Lung (tissue), 17 donors: ENCODE measurements at places on chromosomes 1 and 21.

GRCh38 chr1:113488576-113489177 is 98.4 kb downstream of the MAGI3 start:
- H3K4me3 ChIP-seq: no peak overlapping the region
- no peaks in the 10 kb centered on the region for H3K36me3 ChIP-seq
- DNase-seq: no peak
- no peaks in the 10 kb centered on the region for H3K4me1 ChIP-seq
- no peaks in the 10 kb centered on the region for H3K27me3 ChIP-seq

DNA sequence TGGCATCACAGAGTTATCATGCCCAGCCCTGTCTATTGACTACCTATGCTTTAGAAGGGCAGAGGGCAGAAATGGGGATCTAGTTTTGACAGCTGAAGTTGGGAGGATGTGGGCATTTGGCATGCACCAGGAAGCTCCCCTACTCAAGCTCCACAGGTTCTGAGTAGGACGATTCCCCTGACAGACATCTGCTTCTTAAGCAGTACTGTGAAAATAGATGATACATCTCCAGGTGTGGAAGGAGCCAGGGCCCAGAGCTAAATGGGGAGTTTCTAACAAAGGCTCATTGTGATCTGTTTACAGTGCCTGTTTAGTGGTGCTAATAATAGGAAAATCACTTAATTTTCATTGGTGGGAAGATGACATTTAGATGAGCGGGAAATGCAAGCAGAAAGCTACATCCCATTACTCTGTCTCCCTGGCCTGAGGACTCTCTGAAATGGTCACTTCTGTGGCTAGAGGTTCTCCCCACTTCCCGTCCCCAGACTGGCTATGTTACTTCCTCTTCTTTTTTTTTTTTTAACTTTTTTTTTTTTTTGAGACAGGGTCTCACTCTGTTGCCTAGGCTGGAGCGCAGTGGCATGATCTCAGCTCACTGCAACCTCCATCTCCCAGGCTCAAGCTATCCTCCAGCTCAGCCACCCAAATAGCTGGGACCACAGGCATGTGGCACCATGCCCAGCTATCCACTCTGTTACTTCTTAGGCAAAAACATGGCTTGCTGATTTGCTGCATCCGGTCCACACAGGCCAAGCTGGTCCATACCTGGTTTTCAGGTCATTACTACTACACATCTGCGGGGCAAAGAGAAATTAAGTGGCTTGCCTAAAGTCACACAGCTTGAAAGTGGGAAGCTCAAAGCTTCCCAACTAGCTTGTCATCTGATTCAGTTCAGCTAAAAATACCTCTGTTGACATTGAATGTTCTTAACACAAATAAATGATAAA is 23.2 kb upstream of the CNIH3 start:
- no peak overlapping the region for H3K27ac ChIP-seq
- no peak overlapping the region for H3K4me3 ChIP-seq
- no peaks in the 10 kb centered on the region for H3K36me3 ChIP-seq
- no peaks in the 10 kb centered on the region for H3K4me1 ChIP-seq

- DNase-seq: no peak
- H3K4me1 ChIP-seq: peaks cover 5% of the 10 kb centered on the region
- H3K4me3 ChIP-seq: no peak overlapping the region
- H3K36me3 ChIP-seq: peaks cover 3% of the 10 kb centered on the region
- H3K27me3 ChIP-seq: peaks cover 3% of the 10 kb centered on the region
These were observed 92.1 kb upstream of the EDN2 start for GRCh38 chr1:41576620-41577019.

DNA sequence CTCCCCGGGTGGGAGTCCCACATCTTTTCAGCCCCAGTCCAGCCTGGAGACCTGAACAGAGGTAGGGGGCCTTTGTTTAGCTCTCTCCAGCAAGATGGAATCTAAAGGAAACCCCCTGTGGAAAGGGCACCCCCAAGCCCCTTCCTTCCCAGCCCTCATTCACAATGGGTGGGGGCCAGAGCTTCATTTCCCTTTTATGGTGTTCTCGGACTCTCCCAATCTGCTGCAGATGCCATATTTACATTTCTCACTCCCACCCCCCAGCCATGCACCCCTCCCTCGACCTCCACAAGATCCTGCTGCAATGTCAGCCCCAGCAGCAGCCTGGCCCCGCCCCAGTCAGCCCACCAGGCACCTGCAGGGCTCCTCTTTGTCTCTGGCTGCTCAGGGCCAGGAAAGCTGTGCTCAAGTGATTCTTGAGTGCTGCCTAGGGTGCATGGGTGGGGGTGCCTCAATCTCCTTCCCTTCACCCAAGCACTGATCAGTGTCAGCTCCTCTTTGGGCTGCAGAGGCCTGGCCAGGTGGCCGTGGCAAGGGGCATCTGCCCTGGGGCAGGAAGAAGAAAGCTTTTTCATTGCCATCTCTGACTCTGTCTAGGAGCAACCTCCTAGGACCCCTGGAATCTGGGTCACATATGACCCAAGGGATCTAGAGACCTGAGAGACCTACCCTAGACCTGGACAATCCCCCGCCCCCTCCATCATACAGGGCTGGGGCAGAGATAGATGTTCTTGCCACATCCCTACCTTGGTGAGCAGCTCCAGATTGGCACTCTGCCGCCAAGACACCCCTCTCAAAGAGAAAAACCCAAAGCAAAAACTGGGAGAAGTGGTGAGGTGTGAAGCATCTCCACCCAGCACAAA is 1.7 kb downstream of the KIF21B start:
- no peak for DNase-seq
- H3K27me3 ChIP-seq: no peaks in the 10 kb centered on the region
- H3K4me3 ChIP-seq: no peak overlapping the region
- peaks cover 75% of the 10 kb centered on the region for H3K4me1 ChIP-seq

GRCh38 chr21:38729291-38729690 is 76.4 kb upstream of the ETS2 start:
- H3K4me1 ChIP-seq: peaks cover 9% of the 10 kb centered on the region
- H3K36me3 ChIP-seq: no peaks in the 10 kb centered on the region
- H3K27me3 ChIP-seq: no peaks in the 10 kb centered on the region
- no peak for DNase-seq
- H3K27ac ChIP-seq: no peak overlapping the region
